SIG-M5 (cell line): ENCODE measurements at places on chromosomes 11 and 22.

GRCh38 chr11:28860893-28861292, 752.7 kb downstream of the METTL15 start:
- DNase-seq, result no peak

DNA sequence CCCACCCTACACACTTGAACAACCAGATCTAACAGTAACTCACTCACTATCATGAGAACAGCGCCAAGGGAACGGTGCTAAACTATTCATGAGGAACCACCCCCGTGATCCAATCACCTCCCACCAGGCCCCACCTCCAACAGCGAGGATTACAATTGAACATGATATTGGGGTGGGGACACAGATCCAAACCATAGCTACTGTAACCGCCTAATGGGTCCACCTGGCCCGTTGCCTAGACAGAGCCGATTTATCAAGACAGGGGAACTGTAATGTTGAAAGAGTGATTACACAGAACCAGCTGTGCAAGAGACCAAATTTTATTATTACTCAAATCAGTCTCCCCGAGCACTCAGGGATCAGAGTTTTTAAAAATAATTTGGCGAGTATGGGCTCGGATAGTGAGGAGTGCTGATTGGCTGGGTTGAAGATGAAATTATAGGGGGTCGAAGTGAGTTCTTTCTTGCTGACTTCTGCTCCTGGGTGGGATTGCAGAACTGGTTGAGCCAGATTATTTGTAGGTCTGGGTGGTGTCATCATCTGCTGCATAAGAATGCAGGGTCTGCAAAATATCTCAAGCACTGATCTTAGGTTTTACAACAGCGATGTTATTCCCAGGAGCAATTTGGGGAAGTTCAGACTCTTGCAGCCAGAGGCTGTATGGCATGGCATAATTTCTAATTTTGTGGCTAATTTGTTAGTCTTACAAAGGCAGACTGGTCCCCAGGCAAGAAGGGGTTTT, 17.9 kb upstream of the ZC3H12C start:
- DNase-seq, result no peak

DNA sequence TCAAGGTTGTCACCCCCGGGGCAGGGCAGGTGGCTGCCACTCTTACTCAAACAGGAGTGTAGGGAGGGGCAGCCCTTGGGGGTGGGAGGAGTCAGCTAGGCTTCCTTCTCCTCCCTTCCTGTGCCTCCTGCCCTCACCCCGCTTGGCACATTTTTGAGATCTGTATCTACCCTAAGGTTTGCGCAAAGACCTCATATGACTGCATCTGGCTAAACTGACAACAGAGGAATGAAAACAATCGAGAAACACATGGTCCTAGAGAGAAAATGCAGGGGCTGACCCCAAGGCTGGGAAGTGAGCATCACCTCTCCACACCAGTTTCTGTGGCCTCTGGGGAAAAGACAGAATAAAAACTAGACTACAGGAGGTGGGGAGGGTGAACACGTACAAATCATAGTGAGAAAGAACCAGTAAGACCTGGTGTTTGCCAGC, 28.1 kb downstream of the IGSF9B start:
- DNase-seq, result no peak

- DNase-seq, result no peak
Observed at GRCh38 chr11:35529971-35530495, 4.6 kb upstream of the PAMR1 start.

GRCh38 chr11:720017-720641, 14.1 kb downstream of the EPS8L2 start:
- DNase-seq, result no peak

- no peak for DNase-seq
Observed at GRCh38 chr11:97964332-97965004, 1056.3 kb upstream of the CNTN5 start.

DNA sequence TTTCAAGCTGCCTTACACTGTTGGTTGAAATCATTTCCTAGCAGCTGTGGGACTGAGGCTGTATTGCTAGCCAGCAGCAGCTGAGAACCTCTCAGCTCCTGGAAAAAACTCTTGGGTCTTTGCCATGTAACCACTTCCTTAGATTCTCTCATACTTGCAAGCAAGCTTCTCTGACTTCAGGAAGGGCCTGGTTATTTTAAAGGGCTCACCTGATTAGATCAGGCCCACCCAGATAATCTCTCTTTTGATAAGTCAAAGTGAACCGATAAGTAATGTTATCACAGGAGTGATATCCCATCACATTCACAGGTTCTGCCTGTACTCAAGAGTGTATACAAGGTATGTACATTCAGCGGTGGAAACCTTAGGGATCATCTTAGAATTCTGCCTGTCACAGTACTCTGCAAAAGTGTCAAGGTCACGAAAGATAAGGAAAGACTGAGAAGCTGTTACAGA, 7.4 kb upstream of the CLPB start:
- DNase-seq, result no peak

GRCh38 chr22:36197065-36197440, 4.6 kb downstream of the APOL4 start:
- no peak for DNase-seq

DNA sequence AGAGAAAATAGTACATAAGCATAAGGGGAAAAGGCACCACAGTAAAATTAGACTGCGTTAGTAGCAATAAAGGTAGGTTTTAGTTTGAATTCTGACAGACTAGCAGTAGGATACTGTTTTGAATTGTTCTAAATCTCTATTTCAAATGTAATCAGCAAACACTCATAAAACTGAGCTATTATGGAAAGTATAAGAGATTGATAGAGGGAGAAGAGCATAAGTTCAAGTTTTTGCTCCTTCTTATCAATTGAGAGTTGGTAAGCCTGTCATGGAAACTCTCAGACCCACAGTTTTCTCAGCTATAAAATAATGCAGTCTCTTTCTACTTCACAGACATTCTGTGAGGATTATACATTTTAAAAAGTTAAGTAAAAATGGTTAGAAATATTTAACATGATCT, 840.2 kb upstream of the CNTN5 start:
- no peak for DNase-seq

DNA sequence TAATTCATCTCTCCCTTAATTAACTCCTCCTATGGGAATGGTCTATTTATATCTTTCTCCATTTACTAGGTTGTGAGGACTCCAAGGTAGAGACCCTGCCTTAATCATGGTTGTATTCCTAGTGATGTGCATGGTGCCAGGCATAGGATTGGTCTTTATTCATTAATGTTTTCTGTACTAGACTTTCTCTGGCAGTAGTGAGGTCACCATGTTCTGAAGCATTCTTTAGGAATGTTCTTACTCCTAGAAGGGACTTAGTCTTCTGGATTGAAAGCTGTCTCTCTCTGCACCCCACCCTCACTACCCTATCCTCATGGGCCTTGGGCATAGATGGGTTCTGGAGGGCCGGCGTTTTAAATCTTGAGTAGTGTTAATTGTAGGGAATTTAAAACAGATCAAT, 10.6 kb upstream of the INSC start:
- DNase-seq, result no peak

GRCh38 chr22:50102946-50103345, 13.1 kb downstream of the MOV10L1 start:
- no peak for DNase-seq

GRCh38 chr11:134730101-134730500, 318.1 kb upstream of the B3GAT1 start:
- DNase-seq, result no peak

- no peak for DNase-seq
Observed at GRCh38 chr11:11882539-11882938, 40.8 kb downstream of the USP47 start.
